ENCODE measurements at places on chromosomes 6 and 20. TPM values are rescaled to one million over a fixed set of nuclear protein-coding genes. Genes with fewer than 3 reads are reported as not detected.

The NR2E1 gene
- not detected for polyA plus RNA-seq

The LAMA4 gene
- 78.7 TPM for polyA plus RNA-seq

The COX4I2 gene
- polyA plus RNA-seq = 1.5 TPM

The ALDH8A1 gene
- polyA plus RNA-seq = 22.8 TPM

The FLRT3 gene
- 179 TPM for polyA plus RNA-seq

The VGLL2 gene
- polyA plus RNA-seq = not detected

The SYTL3 gene
- polyA plus RNA-seq = 3.5 TPM

The TMEM200A gene
- 26.4 TPM for polyA plus RNA-seq

The BHLHE23 gene
- polyA plus RNA-seq = not detected

The TMEM74B gene
- 2.6 TPM for polyA plus RNA-seq

The PAK1IP1 gene
- 26.0 TPM for polyA plus RNA-seq

The RIPOR3 gene
- 6.5 TPM for polyA plus RNA-seq

All from right renal cortex interstitium (tissue), 3 donors.